GM19239 (cell line): ENCODE measurements at places on chromosomes 13 and 19.

DNA sequence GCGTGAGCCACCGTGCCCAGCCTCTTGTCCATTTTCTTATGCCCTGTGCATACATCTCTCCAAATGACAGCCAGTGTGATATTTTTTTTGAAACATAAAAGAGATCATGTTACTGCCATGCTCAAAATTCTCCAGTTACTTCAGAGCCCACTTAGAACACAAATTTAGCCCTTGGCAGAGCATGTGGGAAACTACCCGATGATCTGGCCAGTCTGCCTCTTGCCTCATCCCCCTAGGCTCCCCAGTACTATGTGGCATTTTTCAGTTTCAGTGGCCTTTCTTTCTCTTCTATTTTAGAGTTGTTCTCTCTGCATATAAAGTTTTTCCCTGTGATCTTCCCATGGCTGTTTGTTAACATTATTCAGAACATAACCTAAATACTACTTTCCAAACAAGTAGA is 323.0 kb downstream of the GPC5 start:
- DNase-seq = no peak

DNA sequence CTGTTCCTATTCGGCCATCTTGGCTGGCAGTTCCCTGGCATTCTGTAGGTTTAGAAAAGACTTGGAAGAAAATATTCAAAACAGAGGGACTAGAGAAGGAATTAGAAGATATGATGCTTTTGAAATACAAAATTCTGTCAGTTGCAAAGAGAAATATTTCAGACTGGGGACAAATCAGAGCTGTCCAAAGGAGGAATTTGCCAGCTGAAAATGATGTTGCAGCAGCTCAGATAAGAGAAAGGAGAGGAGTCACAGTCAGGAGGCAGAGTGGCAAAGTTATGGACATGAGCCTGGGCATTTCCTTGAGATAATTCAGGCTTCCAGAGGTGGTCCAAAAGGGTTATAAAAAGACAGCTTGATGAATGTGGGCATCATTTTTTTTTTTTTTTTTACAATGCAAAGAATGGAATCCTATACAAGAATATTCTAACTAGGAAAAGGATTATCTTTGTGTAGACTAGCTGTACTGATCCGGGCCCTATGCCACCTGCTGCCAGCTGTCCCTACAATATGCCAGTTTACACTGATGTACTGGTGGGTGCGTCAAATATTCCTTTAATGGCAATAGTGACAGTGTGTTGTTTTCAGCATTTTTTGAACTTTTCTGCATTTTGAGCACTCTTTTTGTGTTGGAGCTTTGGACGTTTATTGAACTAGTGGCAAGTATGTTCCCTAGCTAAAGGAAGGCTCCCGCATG is 31.8 kb upstream of the CBY2 start:
- no peak for DNase-seq

GRCh38 chr19:39727070-39727800 is 10.6 kb downstream of the CLC start:
- DNase-seq = no peak

GRCh38 chr13:85108356-85108755 is 690.9 kb downstream of the SLITRK6 start:
- DNase-seq = no peak

GRCh38 chr13:34350671-34351070 is 532.7 kb downstream of the RFC3 start:
- no peak for DNase-seq

DNA sequence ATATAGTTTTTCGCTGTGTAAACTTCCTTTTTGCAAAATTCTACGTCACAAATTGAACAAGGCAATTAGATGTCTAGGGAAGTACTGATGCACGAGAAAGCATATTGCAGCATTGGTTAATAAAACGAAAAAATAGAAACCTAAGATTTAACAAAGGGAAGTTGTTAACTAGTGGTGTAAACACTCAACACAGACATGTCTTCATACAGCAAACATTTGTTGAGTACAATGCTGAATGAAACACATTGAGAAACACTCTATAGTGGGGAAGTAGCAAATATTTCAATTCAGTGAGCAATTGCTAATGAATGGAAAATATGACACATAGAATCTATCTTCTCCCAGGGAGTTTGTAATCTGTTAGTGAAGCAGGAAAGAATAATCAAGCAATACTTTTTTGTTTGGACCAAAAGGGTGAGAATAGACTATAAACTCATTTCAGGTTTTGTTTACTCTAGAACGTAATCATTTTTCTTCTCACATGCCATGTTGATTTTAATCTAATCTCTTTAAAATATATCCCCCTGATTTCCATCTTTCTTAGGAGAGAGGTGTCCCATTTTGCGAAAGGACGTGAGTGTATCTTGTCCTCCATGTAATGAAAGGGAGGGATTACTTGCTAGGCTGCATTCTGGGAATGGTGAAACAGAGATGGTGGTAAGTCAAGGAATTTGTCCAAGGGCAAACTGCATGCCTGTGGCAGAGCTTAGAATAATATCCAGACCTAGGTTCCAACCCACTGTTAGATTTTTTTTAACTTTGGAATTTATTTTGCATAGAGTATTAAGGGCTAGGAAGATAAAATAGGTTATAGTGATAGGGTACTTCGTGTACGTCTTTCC is 1.7 kb upstream of the ANKRD10 start:
- DNase-seq = no peak

DNA sequence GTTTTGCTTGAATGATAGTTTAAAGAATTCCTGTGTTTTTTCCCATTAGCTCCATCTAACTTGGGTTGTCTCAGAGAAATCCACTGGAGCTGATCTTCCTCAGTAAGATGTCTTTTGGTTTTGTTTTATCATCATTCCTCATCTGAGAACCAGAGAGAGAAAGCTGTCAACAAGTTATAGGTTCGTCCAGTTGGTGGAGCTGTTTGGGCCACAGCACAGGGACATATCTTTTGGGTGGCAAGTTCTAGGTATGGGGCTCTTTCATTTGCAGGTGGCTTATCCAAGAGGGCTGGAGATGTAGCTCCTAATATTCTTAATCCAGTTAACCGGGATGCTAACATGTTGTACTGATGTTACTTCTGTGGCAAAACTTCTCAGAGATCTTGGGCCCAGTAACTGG is 174.2 kb downstream of the KCNRG start:
- DNase-seq = no peak

DNA sequence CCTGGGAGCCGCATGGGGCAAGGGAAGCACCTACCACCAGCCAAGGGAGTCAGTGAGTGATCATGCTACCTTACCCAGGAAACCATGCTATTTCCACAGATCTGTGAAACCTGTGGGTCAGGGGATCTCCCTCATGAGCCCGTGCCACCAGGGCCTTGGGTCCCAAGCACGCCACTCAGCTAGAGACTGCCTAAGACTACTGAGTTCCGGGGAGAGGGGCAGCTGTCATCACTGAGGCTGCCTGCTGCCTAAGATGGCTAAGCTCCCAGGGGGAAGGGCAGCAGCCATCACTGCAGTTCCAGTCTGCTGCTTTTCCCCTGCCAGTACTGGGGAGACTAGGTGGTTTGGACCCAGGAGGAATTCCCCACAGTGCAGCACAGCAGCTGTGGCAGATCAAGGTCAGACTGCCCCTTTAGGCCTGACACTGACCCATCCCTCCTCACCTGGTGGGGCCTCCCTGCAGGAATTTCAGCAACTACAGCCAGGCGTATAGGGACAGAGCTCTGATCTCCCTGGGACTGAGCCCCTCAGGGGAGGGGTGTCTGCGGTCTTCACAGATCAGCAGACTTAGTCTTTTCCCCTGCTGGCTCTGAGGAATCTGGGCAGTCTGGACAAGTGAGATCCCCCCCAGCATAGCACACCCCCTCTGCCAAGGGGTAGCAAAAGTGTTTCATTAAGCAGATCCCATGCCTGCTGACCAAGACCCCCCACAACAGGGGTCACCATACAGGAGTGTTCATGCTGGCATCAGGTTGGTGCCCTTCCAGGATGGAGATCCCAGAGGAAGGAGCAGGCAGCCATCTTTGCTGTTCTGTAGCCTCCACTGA is 26.9 kb downstream of the VSTM2B start:
- no peak for DNase-seq

DNA sequence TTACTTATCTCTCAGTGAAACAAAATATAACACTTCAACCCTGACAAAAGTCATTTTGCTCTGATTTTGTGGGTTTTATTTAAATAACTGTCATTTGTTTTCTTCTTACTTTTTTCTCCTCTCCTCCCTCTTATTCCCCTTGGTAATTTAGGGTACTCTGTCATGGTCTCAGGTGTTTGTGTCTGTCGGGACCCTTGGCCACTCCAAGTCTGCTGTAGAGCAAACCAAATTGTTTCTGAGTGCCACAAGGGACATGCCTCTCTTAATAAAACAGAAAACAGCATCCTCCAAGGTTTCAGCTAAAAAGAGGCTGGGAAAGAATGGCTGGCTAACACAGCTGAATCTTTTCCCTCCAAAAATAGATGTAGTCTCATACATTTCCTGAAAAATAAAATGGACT is 573.1 kb upstream of the KLF12 start:
- DNase-seq = no peak

DNA sequence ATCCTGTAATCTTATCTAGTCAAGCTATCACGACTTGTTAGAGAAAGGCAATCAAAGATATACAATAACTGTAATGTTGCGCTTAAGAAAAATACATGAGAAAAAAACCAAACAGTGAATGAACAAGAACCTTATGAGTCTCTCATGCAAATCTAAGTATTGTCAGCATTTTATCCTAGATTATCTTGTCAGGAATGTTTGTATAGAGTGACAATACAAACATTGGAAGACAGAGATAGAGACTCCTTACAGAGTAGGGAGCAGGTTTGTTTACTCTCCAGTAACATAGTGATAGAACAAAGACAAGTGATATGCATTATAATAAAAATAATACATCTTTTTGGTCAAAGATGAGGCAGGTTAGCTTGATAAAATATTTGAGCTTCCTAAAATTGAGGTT is 444.8 kb downstream of the SLITRK5 start:
- DNase-seq = no peak

- DNase-seq = peak; percentile 64
Observed at GRCh38 chr19:16386619-16387240, 62.1 kb downstream of the KLF2 start.

DNA sequence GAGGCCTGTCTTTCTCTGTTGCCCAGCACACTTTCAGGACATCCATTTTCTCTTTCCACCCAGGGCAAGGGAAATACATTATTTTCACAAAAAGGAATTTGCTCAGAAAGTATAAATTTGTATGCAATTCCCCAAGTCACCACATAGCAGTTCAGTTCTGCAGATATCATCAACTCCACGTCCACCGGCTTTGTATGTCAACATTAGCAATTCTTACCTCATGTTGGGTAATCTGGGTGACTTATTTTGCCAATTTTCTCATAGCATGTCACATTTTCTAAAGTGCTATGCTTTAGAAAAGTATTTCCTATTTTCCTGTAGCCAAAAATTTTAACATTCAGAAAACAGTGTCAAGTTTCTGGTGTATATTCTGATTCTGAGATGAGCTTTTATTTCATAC is 501.8 kb downstream of the EFNB2 start:
- no peak for DNase-seq

GRCh38 chr13:89880201-89880600 is 1467.3 kb upstream of the MIR17HG start:
- no peak for DNase-seq

DNA sequence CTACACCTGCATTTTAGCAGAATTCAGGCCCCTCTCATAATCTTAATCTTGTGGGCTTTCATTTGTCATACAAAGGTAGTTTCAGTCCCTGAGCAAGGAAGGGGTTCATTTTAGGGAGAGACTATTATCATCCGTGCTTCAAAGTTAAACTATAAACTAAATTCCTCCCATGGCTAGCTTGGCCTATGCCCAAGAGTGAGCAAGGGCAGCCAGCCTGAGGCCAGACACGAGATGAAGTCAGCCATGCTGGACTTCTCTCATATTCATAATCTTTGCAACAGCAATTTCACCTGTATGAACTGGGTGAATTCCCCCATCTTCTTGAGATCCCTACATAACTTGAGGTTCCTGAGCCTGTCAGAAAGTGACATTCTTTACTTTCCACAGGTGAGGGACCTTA is 13.0 kb downstream of the ERICH4 start:
- DNase-seq = no peak

- DNase-seq = no peak
Observed at GRCh38 chr13:102799426-102800144, 666 bp downstream of the BIVM start.

DNA sequence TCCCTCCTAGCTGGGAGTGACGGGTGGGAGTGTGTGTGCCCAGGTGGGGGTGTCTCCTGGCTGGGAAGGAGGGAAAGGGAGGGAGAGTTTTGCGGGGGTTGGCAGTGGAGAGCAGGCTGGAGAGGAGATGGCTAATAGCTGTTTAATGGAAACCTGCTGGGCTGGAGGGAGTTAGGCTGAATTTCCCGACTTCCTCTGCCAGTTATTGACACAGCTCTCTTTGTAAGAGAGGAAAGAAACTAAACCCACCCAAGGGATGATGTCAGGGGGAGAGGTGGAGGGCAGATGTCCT is 10.2 kb upstream of the ILF3 start:
- no peak for DNase-seq

DNA sequence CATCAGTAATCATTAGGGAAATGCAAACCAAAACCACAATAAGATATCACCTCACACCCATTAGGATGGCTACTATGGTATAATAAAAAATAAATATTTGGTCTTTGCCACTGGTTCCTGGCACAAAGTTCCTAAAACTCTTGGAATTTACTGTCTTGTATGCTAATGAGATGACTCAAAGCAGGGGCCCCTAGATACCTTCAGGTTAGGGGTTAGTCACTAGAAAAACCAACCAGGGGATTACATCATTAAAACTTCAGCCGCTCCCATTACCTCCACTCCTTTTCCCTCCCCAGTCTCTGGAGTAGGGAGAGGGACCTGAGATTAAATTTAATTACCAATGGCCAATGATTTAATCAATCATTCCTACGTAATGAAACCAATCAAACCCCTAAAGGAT is 49.6 kb downstream of the THSD1 start:
- no peak for DNase-seq

DNA sequence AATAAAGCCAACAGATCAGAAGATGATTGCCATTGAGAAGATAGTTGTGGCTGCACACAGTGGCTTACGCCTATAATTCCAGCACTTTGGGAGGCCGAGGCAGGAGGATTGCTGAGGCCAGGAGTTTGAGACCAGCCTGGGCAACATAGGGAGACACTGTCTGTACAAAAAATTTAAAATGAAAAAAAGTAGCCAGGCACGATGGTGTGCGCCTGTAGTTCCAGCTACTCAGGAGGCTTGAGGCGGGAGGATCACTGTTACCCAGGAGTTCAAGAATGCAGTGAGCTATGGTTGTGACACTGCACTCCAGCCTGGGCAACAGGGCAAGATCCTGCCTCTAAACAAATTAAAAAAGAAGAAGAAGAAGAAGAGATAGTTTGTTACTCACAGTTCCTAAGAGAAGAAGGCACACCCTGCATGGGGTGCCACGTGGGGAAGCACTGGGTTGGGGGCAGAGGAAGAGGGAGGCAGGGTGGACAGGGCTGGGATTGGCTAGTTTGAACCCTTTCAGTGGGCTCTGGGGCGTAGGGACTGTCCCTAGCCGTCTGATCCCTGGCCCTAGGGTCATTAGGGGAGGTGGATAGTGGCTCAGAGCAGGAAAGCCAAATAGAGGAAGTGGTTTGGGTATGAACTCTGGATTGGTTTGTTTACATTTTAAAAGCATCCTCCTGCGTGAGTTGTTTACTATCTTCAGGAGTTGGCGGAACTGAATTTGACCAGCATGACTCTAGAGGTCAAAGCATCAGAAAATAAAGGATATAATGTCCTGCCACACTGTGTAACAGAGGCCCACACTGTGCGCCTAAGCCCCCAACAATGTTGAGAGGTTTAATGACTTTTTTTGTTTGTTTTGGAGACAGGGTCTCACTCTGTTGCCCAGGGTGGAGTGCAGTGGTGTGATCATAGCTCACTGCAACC is 60.5 kb upstream of the MEDAG start:
- no peak for DNase-seq
